RKO (cell line): ENCODE measurements at places on chromosomes 7 and 10.

GRCh38 chr10:28459453-28460144 lies 73.3 kb upstream of the WAC start:
- no peak for DNase-seq

DNA sequence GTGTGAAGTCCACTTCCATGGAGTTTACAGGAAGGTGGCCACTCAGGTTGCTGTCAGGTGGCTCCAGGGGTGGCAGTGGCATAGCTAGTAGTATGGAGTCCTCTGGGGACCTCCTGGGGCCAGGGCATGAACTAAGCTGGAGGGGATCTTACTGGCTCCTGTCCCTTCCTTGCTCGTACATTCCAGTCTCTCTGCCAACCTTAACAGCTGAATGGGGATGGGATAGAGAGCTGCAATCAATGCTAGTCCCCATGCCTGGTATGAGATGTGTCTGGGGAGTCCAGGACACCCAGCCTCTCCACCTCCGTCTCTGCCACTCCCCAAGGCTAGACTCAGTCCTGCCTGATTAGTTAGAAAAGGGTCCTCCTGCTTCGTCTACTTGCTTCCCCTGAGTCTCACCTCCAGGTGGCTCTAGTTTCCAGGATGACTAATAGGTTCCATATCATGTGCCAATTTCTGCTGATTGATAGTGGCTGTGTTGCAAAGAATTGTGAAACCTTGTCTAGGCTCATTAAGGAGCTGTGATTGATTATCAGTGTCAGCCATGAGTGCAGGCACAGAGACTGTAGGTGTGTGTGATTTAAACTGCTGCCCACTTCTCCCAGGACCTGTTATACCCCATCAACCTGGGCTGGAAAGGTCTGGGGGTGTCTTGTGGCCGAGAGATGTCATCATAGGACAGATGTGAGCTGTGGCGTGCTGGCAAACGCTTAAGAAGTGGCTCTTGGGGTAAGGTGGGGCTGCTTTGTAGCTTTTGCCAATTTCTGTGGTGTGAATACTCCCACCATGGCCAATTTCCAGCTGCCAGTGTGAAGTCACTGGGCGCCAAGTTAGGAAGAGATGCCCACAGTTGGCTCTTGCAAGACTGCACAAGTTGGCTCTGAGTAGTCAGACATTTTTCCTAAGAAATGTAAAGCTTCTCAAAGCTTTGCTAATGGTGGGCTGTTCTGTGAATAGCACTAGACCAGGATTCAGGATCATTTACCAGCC lies 59.8 kb downstream of the COL13A1 start:
- peak; percentile 77 for DNase-seq

DNA sequence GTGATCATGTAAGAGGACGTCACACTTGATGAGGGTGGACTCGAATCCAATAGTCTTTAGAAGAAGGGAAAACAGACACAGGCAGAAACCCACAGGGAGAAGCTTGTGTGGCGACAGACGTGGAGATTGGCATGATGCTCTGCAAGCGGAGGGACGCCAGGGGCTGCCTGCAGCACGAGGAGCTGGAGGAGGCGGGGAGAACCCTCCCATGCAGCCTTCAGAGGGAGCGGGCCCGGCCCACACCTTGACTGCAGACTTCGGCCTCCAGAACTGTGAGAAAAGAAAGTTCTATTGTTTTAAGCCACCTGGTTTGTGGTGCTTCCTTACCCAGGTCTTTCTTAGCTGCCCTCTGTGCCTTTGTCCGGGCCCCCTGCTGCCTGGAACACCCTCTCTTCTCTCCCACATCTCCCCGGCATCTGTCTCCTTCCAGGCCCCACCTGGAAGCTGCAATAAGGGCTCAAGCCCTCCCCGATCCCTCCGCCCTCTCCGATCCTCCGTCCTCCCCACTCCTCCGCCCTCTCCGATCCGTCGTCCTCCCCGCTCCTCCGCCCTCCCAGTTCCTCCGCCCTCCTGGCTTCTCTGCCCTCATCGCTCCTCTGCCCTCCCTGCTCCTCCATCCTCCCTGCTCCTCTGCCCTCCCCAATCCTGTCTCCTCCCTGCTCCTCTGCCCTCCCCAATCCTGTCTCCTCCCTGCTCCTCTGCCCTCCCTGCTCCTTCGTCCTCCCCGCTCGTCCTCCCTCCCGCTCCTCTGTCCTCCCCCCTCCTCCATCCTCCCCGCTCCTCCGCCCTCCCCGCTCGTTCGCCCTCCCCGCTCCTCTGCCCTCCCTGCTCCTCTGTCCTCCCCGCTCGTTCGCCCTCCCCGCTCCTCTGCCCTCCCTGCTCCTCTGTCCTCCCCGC lies 17.4 kb upstream of the PRKAG2 start:
- no peak for DNase-seq

- no peak for DNase-seq
Measured at GRCh38 chr10:119368991-119369869, 161.9 kb downstream of the GRK5 start.

DNA sequence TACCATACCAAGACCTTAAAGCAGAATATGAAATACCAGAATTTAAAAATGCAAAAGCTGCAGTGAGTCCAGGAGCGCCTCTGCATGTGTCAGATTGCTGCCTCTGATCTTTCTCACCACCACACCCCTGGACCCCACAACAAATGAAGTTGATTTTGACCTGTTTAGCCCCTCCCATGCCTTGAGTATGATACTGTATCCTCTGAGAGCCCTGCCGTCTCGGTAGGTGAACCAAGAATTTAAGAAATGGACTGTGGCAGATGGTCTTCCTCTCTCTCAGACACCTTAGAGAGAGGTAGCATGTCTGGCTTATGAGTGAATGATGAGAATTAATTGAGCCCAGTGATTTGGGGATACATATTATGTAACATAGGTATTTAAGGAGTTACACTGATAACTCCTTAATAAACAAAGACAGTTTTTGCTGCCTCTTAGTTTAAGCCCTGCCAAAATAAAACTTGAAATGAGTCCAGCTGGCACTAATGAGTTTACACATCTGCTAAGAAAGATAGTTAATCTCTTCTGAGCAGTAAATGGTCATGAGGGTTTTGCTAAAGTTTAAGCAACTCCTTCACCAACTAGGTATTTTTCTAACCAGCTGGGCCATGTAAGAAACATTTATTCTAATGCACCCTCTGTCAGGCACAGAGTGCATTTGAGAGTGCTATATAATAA lies 4.5 kb upstream of the TFPI2 start:
- DNase-seq = no peak

DNA sequence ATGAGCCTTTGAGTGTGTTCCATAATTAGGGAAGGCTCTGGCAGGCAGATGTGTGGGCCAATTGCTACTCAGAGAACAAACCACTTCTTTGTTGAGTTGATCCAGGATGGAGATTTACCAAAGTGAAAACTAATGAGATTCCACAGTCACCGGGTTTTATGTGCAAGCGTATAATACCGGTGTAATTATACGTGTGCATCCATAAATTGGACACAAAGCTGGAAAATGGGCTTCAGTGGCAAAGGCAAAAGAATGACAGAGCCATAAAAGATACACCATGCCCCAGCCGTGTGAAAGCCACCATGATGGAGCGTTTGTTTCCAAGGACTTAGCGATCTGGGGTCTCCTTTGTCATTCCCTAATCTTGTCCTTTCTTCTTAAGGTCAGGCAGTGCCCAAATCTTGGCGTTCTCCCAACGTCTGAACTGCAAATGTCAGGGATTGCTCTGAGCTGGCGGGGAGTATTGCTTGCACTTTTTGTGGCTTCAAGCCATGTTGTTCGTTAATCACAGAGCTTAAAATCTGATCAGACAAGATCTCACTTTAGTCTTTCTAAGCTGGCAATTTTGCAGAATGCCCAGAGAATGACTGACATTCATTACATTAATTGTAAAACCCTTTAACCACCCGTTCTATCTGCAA lies 70.1 kb downstream of the NPTX2 start:
- no peak for DNase-seq

DNA sequence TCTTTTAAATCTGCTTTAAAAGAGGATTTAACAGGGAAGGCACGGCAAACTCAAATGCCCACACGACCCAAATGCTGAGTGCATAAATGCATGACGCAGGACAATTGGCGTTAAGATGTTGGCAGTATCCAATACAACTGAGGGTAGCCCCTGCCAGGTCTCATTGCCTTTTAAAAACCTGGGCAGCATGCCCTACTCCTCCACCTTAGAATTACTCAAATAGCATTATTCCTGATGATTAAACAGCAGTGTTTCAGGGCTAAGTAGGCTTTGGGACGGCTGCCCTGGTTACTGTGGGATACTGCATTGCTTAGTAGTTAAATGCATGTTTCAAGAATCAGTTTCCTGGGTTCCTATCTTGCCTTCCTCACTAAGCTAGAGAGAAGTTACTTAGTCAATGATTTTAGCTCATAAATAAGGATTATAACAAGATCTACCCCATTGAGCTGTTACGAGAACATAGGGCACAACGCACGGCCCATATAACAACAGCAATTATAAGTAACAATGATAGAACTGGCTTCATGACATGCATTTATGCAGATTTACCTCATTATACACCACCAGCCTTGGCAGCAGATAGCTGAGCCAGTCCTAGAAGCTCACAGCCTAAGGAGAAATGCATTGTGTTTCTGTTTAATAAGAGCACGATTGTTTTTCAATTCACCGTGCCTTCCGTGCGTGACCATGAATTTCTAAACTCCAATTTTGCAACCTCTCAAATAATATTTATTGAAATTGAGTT lies 7.9 kb downstream of the TUBAL3 start:
- DNase-seq = no peak

- DNase-seq = no peak
Measured at GRCh38 chr10:124497196-124497881, 35.7 kb downstream of the LHPP start.

DNA sequence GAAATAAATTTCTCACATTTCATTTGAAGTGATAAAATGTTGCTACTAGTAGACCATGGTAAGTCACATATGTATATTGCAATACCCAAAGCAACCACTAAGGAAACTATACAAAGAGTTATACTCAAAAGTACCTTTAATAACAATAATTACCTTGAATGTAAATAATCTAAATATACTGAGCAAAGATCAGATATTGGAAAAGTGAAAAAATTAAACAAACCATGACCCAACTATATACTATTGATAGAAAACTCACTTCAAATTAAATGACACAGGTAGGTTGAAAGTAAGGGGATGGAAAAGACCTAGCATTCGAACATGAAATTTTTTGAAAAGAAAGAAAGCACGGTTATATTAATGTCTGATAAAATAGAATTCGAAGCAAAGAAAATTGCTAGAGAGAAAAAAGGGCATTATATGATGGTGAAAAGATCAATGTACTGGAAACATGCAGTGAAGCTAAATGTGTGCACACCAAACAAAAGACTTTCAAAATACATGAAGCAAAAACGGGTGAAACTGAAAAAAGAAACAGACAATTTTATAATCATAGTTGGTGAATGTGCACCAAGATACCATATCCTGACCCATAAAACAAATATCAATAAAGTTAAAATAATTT lies 29.1 kb downstream of the TFPI2 start:
- DNase-seq = peak; percentile 36

GRCh38 chr7:124692425-124692824 lies 73.2 kb downstream of the GPR37 start:
- DNase-seq = no peak

DNA sequence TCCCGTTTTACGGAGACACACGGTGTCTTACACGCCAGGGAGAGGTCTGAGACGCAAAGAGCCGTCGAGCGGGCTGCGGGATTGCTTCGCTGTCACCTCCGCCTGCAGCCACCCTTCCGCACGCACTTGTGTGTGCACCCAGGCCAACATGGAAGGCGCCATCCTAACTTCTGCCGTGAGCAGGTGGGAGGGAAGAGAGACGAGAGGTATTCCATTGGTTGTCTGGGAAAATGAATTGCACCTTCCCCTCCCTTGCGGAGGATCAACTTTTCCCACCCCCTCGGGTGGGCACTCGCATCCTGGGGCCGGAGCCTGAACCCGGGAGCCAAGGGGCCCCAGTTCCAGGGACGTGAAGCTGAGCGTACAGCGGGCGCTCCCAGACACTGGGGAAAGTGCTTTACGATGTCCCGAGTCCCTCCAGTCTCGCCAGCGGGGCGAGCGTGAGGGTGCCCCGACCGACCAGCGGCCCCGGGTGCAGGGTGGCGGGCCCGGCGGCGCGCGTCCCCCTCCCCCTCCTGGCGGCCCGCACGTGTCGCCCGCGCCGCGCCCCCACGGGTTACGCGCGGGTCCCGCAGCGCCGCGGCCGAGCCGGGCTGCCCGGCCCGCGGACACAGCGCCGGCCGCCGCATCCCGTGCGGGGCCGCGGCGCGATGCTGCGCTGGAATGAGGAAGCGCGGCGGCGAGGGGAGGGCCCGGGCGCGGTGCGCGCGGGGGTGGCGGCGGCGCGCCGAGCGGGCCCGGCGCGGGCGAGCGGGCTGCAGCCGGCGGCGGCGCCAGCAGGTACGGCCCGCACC lies 984 bp upstream of the IKZF1 start:
- DNase-seq = no peak

- peak; percentile 59 for DNase-seq
Measured at GRCh38 chr10:53839440-53840039, 961.5 kb downstream of the PCDH15 start.
